ENCODE measurements at places on chromosomes 11 and 22.

DNA sequence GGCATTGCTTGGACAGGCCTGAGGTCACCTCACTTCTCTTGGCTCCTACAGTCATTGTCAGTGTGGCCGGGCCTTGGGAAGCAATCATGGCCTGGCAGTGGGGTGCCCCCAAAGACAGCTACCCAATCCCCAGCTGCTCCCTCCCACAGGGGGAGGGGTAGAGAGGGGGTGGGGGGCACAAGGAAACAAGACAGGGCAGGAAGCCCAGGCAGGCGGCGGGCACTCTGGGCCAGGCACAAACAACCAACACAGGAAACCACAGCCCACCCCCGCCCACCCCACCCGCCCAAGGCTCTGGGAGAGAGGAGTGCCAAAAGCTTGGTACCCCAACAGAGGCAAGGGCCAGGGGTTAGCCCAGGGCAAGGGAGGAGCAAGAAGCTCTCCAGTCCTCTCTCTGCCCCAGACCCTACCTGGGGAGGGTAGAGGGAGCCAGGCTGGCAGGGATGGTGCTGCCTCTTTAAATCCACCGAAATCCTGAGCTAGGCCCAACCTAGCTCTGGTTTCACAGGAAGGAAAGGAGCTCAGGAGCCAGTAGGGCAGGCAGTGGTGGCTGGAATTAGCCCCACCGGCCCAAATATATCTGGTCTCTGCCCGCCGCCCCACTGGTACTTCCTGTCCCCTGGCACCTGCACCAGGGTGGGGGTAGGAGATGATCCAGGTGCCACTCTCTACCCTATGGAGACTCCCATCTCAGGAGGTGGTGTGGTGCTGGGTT lies 12.2 kb downstream of the BCL9L start:
- DNase-seq: peak; percentile 54

GRCh38 chr11:96172604-96173003 lies 170.4 kb downstream of the MAML2 start:
- DNase-seq: no peak

DNA sequence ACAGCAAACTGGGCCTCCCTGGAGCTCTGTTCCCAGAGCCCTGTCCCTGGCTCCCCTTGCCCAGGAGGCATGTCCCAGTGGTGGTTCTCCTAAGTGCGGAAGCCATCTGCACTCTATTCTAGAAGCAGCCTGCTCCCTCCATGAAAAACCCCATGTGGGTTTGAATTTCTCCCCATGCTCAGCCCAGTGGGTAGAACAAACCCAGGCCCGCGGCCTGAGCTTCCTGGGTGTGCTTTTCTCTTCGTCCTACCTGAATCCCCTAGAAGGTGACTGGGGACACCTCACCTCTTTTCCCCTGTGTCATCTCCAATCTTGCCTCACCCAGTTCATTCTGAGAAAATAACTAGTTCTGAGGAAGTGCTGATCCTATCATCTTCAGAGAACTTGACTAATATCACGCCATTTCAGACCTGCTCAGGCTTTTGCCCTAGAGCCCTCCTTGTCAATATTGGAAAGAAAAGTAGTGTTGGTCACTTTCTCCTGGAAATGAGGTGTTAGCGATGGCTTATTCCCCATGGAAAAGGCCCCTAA lies 15.9 kb downstream of the IL10RA start:
- no peak for DNase-seq

DNA sequence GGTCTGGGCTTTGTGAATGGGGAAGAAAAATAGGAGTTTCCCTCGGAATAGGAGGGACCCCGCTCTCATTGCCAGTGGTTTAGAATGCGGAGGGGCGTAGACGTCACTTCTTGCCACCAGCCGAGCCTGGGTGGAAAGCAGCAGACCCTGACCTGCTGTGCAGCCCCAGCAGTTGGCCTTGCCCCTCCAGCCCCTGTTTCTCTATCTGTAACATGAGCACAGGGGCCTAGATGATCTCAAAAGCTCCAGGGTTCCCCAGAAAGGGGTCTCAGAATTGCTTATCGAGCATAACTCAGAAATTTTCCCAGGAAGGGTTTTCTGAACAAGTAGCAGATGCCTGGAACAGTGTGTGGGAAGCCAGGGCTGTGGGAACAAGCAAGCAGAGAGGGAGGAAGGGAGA lies 43.9 kb downstream of the C11orf91 start:
- no peak for DNase-seq

DNA sequence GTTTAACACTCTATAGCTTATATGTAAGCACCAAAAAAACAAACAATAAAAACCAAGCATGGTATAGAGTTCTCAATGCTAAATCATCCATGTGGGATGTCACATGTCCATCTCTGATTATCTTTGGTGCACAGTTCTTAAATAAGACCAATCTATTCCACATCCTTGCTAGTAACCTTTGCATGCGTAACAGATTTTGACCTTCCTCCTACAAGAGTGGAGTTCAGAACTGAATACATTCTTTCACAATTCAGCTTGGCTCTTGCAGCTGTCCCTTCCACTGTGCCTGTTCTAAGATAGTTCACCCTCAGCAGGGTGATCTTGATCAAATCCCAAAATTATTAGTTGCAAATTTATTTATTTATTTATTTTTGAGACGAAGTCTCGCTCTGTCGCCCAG lies 21.1 kb downstream of the PRR14L start:
- no peak for DNase-seq

DNA sequence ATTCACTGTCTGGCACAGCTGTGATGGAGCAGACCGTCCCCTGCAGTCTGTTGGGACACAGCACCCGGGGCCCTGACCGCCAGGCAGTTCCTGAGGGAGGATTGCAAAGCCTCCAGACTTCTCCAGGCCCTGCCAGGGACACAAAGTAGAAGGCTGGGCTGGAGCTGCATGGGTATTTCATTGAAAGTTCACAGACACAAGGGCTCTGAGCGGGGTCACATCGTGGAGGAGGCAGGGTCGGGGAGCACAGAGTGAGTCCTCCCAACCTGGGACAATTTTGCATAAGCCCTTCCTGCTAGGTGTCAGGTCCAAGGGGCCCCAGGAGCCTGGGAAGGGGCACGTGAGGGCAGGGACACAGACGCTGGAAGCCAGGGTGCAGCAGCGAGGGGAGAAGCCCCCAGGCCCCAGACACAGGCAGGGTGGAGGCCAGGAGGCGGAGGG lies 15.7 kb downstream of the IFITM10 start:
- DNase-seq: no peak

- no peak for DNase-seq
Observed at GRCh38 chr11:35426351-35426750, 7.0 kb upstream of the SLC1A2 start.

GRCh38 chr11:1470681-1471611 lies 15.6 kb downstream of the MOB2 start:
- no peak for DNase-seq

- DNase-seq: no peak
Observed at GRCh38 chr11:115724666-115725065, 220.5 kb upstream of the CADM1 start.

DNA sequence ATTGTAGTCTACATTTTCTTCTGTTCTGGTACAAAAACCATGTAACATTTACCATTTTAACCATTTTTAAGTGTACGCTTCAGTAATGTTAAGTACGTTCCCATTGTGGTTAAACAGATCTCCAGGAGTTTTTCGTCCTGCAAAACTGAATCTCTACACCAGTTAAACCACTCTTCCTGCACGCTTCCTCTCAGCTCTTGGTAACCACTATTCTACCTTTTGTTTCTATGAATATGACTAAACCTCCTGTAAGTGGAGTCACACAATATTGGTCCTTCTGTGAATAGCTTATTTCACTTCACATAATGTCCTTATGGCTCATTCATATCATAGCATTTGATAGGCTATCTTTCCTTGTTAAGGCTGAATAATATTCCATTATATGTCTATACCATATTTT lies 7.1 kb upstream of the EXT2 start:
- DNase-seq: no peak

DNA sequence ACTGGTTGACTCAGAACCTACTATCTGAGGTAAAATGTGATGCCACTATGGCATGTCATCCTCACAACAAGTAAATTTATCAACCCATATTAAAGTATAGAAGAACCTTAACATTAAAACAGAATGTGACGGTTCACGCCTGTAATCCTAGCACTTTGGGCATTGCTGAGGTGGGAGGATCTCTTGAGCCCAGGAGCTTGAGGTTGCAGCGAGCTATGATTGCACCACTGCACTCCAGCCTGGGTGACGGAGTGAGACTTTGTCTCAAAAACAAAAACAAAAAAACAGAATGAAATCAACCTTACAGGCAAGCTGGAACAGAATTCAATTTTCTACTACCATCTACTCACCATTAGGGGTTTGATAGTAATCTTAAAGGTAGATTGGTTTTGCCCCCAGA lies 86.2 kb downstream of the PLEKHA7 start:
- no peak for DNase-seq

DNA sequence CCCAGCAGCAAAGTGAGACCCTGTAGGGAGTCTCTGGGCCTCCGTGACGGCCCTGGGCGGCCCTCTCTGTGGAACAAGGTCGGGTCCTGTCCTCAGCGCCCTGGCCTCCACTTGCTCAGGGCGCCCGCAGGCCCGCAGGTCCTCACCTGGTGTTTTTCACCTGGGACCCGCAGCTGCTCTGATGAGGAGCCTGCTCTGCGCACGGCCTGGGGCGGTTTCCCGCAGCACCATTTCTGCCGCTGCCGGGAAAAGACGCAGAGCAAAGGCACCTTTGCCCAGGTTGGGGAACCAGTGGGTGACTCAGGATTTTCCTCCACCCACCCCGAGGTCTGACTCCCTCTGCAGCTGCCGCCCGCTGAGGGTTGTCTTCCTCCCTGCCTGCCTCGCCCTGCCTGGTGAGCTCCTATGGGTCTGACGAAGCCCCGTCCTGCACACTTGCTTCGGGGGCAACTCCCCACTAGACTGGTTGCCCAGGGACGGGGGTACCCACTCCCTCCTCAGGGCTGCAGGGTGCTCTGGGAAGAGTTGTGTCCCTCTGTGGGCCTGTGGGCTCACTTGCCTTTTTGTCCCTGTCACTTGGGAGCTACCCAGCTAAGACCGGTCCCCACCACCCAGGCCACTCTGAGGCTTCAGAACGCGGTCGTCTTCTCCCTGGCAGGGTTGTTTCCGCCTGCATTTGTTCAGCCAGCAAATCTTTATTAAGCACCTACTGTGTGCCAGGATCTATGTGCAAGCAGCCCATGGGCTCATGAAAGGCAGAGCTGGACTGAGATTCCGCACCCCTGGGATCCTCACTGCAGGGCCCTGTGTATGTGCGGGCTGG lies 89.5 kb downstream of the KCNQ1 start:
- DNase-seq: no peak

DNA sequence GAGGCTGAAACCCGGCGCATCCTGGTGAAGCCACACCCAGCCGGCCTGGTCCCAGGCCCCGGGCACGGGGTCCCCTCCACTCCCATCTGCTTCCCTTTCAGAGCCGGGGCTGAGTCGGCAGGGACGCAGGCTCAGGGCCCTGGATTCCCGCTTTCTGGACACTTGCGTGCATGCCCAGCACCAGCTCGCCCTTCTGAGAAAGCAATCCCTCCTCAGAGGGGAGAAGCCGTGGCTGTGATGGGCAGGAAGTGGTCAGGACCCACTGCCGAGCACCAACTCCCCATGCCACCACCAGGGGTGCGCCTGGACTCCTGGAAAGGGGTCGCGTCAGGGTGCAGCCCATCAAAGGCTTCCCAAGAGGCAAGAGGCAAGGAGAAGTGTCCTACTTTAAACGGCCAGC lies 15.1 kb downstream of the CDKN1C start:
- DNase-seq: no peak

DNA sequence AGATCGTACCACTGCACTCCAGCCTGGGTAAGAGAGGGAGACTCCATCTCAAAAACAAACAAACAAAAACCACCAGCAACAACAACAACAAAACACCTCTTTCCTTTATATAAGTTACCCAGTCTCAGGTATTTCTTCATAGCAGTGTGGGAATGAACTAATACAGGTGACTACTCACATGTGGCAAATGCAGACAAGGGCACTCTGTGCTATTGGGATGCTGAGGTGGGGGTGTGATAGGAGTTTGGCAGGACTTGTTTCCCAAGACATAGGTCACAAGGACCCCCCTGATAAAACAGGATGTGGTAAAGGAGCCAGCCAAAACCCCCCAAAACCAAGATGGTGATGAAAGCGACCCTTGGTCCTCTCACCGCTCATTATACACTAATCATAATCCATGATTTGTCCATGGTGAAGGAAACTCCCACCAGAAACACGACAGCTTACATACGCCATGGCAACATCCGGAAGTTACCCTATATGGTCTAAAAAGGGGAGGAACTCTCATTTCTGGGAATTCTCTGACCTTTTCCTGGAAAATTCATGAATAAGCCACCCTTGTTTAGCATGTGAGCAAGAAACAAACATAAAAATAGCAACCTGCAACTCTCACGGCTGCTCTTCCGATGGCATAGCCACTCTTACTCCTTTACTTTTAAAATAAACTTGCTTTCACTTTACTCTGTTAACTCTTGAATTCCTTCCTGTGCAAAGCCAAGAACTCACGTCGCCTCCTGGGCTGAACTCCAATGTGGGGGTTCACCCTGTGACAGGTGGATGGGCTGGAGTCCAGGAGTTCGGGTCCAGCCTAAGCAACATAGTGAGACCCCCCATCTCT lies 18.8 kb upstream of the INCENP start:
- DNase-seq: no peak

DNA sequence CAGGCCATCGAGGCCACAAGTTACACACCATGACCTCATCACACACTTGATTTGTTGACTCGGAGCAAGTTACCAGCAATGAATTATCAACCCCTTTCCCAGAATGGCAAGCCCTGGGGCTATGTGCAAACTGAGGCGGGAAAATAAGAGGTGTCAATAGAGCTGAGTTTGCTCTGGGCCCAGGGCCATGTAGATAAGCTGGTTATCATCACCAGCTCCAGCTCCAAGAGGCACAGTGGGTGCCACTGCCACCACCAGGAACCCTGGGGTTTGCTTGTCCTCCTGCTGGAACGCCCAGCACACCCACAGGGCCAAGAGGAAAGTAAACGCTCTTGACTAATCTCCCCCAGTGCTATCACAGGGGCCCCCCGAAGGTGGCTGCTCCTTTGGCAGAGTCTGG lies 13.0 kb upstream of the VPS37C start:
- DNase-seq: no peak

- no peak for DNase-seq
Observed at GRCh38 chr11:105456950-105457349, 152.9 kb upstream of the GRIA4 start.

DNA sequence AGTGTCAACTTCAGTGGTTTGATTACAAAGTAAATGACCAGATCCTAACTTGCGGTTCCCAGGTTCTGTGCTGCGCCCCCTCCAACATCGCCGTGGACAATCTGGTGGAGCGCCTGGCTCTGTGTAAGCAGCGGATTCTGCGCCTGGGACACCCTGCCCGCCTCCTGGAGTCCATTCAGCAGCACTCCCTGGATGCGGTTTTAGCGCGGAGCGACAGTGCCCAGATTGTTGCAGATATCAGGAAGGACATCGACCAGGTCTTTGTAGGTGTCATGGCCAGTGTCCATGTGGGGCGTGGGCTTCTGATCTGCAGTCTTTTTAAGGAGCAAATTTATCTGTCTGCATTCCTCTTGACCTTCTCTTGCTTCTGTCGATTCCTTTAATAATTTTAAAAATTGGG lies 11.1 kb downstream of the IGHMBP2 start:
- DNase-seq: no peak

DNA sequence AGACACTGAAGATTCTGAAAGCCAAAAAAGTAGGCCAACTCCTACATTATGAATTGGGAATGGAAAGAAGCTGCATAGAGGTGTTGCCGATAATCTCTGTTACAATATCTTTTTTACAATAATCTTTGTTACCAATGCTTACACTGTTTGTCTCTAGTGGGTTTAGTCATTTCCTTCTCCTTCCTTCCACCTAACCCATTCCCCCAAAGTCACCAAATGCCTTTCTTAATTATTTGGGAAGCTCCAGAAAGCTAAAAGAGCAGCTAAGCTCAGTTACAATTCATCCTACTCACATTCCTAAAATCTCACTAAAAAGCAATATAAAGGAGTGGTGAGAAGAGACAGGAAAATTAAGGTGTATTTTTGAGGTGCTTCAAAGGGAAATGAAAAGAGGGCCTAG lies 313.7 kb downstream of the SWAP70 start:
- no peak for DNase-seq

Measured in hypothalamus (tissue), 51 donors.